ENCODE measurements at places on chromosomes 1 and 21.

DNA sequence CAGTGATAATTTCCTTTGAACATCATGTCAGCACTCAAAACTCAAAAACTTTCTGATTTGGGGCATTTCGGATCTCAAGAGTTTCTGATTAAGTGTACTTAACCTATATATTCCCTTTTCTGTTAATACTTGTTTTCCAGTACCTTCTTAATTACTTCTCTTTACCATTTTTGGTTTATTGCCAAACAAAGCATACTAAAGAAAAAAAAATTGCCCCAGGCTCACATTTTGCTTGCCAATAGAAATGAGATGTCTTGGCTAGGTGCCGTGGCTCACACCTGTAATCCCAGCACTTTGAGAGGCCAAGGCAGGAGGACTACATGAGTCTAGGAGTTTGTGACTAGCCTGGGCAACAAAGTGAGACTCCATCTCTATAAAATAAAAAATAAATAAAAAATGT, 4.8 kb downstream of the PSMD4 start:
- DNase-seq, result no peak

DNA sequence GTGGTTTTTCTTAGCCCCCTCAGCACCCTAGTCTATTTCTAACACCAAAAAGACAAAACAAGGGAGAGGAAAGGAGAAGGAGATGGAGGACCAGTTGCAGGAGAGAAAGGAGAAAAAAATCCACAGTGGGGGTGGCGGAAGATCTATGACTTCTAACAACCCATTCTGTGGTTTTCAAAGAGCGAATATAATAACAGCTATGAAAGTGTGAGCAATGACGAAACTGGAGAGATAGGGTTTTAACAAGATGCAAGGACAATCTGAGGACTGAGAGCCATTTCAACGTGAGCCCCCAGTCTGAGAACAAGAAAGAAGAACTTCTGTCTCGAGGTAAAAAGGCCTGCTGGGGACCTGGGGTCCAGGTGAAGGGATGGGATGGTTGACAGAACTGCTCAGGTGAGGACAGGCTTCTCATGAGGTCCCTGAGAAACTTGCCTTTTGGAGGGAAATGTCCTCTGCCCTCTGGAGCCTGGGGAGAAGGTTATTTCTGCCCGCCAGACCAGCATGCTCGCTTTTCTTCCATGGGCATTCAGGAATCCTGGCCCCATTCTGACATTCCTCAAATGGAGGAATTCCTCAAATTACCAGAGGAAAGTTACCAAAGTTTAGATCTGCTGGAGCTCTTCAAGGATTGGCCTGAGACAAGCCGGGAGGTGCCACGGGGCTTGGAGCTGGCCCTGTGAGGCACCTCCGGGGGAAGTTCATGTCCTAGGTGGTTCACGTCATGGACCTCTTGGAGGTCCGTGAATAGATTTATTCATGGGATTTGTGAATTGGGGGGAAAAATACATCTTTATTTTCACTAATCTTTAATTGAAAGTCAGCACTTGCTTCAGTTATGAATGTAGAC, at the start of gene CD160:
Gene CD160 (plus strand): TSS at position 270 of the 850 bp plus-strand sequence. CDS start 8,829 bp downstream, outside the sequence.
- no peak for DNase-seq

DNA sequence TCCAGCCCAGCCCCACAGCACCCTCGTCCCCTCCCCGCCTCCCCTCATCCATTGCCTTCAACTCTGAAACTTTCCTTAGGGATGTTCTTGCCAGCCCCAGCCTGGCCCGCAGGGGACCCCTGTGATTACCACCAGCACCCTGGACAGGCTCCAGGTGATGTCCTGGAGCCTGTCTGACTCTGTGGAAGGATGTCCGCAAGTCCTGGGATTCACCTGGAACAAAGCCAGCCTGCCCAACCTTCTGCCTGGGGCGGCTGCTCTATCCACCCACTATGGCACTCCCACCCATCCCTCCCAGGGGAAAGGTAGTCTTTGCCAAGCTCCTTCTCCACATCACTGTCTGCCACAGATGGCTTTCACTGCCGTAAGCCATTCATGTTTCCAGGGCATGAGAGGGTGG, 24.4 kb upstream of the PTPRF start:
- DNase-seq, result no peak

GRCh38 chr1:226373376-226373775, 34.5 kb downstream of the PARP1 start:
- DNase-seq, result no peak

- no peak for DNase-seq
These were observed 57.2 kb upstream of the COL6A2 start for GRCh38 chr21:46040707-46041106.

- DNase-seq, result no peak
These were observed 73.0 kb upstream of the EXO1 start for GRCh38 chr1:241775021-241775420.

- peak; percentile 64 for DNase-seq
These were observed 798 bp downstream of the ZBED6 start for GRCh38 chr1:203796236-203796605.

- peak; percentile 24 for DNase-seq
These were observed 89.7 kb downstream of the DMRTA2 start for GRCh38 chr1:50333595-50333974.

- peak; percentile 55 for DNase-seq
These were observed 433.0 kb downstream of the PTPRU start for GRCh38 chr1:29669158-29669871.

DNA sequence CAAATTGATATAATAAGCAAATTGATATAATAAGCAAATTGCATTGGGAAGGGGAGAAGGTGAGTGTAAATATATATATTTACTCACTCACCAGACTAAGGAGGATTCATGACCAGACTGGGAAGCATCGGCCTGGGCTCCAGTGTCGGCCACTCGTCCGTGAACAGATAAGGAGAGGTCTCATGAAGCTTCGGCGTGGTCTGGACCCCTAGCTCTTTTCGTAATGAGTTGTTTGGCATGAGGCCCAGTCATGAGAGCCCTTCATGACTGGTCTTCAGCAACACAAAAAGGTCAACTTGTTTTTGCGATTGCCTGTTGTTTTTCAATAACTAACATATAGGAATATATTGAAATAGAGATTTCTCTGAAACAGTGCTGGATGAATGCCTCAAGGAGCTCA, 222.9 kb upstream of the KCNK2 start:
- DNase-seq, result no peak

- DNase-seq, result no peak
These were observed 56.0 kb upstream of the GPR52 start for GRCh38 chr1:174391716-174392115.

DNA sequence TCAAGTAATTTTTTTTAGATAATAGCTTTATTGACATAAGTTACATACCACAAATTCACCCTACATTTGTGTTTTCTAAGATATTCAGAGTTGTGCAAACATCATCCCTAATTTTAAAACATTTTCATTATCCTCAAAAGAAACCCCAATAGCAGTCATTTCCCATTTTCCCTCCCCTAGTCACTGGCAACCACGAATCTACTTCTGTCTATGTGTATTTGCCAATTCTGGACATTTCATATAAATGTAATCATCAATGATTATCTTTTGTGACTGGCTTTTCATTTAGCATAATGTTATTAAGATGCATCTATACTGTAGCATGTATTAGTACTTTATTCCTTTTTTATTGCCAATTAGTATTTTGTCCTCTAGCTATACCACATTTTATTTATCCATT, 88.8 kb upstream of the SLFNL1 start:
- no peak for DNase-seq

GRCh38 chr1:45334308-45335245, 5.4 kb upstream of the TOE1 start:
- DNase-seq, result no peak

GRCh38 chr21:14988760-14989159, 76.0 kb downstream of the NRIP1 start:
- DNase-seq, result no peak

GRCh38 chr1:23751050-23751814, 8.0 kb downstream of the ELOA start:
- DNase-seq, result peak; percentile 69

- peak; percentile 86 for DNase-seq
These were observed 95.6 kb upstream of the TSPAN2 start for GRCh38 chr1:115184951-115185331.

- no peak for DNase-seq
These were observed 46.8 kb downstream of the TMPRSS15 start for GRCh38 chr21:18356801-18357200.

DNA sequence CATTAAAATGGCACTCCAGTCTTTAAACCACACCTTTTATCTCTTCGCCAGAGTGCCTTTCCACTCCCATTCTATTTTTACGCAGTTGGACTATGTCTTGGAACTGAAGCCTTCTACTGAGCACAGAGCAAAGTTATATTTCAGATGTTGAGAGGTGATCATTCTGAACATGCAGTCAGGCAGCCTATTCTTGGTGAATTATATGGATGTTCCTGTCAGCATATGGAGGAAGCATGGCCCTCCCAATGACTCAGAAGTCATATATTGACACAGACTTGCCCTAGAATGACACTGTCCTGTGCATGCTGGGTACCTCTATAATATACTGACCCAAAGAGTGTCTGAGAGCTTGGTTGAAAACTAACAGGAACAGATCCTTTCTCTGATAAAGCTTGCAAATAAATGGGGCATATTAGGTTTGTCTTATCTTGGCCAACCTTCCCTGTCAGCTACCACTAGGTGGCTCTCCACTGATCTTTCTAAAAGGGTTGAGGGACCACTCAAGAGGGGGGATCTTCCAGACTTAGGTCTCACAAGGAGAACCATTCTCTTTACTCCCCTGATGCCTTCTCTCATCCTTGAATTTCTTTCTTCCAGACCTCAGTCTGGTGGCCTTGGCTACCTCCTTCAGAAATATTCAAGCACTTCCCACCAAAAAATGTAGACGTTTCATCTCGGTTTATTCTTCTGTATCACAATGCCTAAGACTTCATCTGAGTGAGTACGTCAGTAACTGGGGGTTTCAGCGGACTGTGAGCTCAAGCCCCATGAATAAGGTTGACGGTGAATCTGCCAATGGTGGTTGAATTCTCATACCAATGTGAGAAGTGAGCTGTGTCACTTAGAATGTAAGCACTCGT, 11.8 kb upstream of the ALG14 start:
- peak; percentile 61 for DNase-seq

DNA sequence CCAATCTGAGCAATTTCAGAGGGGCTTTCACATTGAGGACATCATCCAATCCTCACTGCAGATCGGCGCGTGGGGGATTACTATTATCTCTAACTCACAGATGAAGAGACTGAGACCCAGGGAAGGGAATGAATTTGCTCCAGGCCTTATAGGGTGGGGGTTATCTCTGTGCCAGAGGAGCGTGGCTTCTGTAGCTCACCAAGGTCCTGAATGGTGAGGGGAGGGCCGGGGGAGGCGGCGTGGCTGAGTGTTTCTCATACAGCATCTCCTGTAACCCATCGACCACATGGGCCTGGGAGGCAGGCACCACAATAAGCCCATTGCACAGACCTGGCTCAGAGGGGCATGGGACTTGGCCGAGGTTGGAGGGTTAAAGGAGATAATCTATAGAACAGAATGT, 143.0 kb upstream of the KLHDC7A start:
- no peak for DNase-seq

DNA sequence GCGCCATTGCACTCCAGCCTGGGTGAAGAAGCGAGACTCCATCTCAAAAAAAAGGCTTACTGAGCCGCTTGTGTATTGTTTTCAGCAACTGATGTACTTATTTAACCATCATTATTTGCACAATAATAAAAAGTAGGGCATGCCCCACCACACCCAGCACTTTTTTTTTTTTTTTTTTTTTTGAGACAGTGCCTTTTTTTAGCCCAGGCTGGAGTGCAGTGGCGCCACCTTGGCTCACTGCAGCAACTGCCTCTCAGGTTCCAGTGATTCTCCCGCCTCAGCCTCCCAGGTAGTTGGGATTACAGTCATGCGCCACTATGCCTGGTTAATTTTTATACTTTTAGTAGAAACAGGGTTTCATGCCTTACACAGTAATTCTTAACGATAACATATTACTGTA, 12.2 kb upstream of the TRNAU1AP start:
- DNase-seq, result peak; percentile 24

DNA sequence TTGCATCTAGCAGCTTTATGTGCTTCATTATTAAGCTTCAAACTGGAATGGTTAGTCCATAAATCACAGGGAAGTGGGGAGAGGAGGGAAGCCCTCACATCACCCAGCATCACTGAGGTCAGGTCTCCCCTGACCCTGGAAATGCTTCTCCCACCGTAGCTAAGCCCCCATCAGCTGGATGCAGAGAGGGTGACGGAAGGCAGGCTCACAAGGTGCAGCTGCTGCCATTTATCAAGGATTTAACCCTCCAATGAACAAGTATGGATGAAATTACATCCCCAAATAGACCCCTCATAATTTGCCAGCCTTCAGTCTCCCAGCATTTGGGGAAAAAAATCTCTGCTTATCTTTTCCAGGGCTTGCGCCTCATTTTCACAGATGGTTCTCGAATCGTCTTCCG, 60.8 kb downstream of the PGM1 start:
- no peak for DNase-seq

DNA sequence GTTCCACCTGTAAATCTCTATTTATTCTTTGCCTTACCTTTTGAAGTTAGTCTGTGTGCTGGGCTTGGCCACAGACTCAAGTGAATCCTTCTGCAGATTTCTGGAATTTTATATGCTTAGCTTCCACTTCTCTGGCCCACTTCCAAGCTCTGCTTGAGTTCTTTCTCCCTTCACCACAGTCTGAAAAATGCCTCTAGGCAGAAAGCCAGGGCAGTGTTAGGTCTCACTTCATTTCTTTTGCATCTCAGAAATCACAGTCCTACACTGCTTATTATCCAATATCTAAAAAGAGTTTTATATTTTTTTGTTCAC, 48.9 kb downstream of the INKA2 start:
- DNase-seq, result peak; percentile 60

DNA sequence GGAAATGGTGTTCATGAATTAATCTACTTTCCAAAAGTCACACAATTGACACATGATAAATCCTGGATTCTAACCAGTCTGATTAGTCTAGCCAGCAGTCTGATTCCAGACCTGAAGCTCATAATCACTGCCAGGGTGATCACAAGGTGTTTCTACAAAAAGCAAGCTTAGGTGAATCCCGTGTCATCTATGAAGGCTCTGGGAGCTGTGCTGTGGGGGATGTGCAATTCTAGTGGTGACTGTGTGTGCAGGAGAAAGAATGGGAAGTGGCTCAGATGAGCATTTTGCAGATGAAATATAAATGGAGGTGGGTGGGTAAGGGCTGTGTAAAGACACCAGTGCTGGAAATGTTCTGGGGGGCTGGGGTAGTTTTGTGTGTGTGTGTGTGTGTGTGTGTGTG, 1.8 kb upstream of the NPPB start:
- DNase-seq, result no peak

- no peak for DNase-seq
These were observed 336.8 kb upstream of the SGIP1 start for GRCh38 chr1:66197120-66197519.

- no peak for DNase-seq
These were observed 16.7 kb downstream of the FMO3 start for GRCh38 chr1:171107262-171107940.

DNA sequence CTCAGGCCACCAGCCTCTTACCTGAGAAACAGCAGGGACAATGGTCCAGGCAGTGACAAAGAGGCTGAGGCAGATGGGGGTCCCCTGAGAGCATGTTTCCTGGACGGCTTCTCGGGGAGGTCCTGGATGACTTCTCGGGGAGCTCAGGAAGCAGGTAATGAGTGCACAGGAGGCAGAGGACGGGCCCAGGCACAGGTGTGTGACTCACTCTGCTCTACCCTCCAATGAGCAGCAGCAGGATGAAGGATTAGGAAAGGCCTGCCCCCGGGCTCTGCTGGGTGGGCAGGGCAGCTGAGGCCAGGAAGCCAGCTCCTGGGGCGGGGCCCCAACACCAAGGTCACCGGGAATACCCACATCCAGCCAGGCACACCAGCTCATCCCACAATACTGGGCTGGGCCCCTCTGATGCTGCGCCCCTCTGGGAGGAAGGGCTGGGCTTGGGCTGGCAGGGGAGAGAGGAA, 17.2 kb upstream of the PTAFR start:
- DNase-seq, result no peak

- peak; percentile 68 for DNase-seq
These were observed 28.8 kb upstream of the SLC19A1 start for GRCh38 chr21:45570826-45571601.
